ENCODE measurements at places on chromosomes 4 and X. TPM values are rescaled to one million over a fixed set of nuclear protein-coding genes. Genes with fewer than 3 reads are reported as not detected.

CFAP99 gene
- not detected for total RNA-seq

CD40LG gene
- total RNA-seq = not detected

ABLIM2 gene
- 0.43 TPM for total RNA-seq

ERAS gene
- total RNA-seq = not detected

UCP1 gene
- total RNA-seq = not detected

P2RY10 gene
- total RNA-seq = not detected

GAGE13 gene
- total RNA-seq = not detected

ARHGAP4 gene
- total RNA-seq = 0.58 TPM

TMEM31 gene
- not detected for total RNA-seq

CFP gene
- 0.70 TPM for total RNA-seq

SYTL5 gene
- 0.35 TPM for total RNA-seq

STARD8 gene
- 1.4 TPM for total RNA-seq

SERPINA7 gene
- total RNA-seq = not detected

CXCL5 gene
- total RNA-seq = 8.9 TPM

FAM236B gene
- not detected for total RNA-seq
